Stimulated activated CD8-positive, alpha-beta memory T cell treated with anti-CD3 and anti-CD28 coated beads, Interleukin-12 subunit alpha, Interleukin-12 subunit beta, amount 100 ng/mL, for 1 hour (primary cell): ENCODE measurements at places on chromosomes 7 and 10.
A peak's percentile ranks its signal among the peaks of the same experiment; 100 is the strongest.

GRCh38 chr7:141550386-141551093 lies 670 bp upstream of the AGK start:
- DNase-seq, result no peak

- no peak for DNase-seq
These were observed 7.1 kb downstream of the GATA3 start for GRCh38 chr10:8061274-8062211.

DNA sequence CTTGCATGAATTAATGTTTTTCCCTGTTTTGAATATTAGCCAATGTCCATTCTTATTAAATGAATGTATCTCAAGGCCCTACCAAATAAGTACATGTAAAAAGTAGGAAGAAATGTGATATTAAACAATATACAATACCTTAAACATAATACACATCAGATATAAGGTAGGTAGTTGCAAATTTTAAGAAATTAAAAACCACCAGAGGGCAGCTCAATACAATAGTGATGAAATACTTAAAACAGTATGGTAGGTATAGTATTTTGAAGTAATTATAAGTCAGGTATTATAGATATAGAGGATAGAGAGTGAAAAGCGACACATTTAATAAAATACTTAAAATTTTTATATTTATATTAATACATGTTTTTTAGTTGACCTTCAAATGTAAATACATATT lies 43.6 kb upstream of the CDK14 start:
- no peak for DNase-seq

- DNase-seq, result no peak
These were observed 152.3 kb downstream of the BTAF1 start for GRCh38 chr10:92075829-92076228.

DNA sequence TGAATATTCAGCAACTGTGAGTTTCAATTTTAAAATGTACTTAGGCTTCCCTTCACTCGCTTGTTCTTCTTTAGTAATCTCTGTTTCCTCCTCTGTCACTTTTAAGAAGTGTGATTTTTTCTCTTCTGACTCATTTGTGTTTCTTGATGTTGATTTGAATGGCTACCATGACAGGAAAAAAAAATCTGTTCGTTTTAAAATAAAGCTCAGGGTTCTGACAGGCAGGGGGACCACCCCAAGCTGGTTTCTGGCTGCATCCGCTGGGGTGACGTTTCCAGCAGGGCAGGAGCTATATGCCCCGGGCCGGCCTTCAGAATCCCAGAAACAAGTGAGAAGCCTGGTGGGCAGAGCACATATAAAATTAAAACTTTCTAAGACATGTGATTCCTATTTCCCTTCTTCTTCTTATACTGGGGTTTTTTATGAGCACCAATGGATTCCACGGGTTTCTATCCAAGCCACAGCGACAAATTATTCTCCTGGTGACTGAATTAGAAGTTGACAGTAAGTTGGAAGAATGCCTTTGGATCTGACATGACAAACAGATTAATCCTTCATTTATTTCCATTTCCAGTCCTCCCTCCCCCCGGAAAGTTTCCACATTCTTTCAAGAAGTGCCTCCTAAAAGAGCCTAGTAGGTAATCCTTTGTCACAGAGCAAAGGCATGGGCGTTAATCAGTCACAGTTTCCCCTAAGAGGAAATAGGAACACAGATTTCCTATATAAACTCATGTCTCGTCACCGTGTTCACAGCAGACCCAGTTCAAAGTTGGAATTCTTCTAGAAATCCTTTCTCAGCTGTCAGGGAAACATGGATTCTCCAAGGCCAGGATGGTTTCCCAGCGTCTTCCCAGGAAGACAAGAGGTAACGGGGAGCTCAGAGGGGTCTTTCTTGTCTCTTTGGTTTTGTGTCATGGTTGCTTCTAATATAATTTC lies 79.9 kb downstream of the PTPRE start:
- no peak for DNase-seq

GRCh38 chr7:106153891-106154449 lies 41.9 kb upstream of the SYPL1 start:
- peak; percentile 58 for DNase-seq

GRCh38 chr7:8601121-8601520 lies 167.7 kb downstream of the NXPH1 start:
- no peak for DNase-seq

DNA sequence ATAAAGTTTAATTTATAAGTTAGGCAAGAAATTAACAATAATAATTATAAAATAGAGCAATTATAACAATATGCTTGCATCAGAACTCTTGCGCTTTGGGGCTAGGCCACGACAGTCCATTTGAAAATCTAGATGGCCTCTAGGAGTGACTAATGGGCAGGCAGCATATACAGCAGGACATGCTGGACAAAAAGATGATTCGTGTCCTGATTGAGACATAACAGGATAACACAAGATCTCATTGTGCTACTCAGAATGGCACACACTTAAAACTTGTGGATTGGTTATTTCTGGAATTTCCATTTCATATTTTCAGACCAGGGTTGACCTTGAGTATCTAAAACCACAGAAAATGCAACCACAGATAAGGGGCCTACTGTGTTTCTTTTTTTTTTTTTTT lies 27.5 kb downstream of the CTNNA3 start:
- no peak for DNase-seq

DNA sequence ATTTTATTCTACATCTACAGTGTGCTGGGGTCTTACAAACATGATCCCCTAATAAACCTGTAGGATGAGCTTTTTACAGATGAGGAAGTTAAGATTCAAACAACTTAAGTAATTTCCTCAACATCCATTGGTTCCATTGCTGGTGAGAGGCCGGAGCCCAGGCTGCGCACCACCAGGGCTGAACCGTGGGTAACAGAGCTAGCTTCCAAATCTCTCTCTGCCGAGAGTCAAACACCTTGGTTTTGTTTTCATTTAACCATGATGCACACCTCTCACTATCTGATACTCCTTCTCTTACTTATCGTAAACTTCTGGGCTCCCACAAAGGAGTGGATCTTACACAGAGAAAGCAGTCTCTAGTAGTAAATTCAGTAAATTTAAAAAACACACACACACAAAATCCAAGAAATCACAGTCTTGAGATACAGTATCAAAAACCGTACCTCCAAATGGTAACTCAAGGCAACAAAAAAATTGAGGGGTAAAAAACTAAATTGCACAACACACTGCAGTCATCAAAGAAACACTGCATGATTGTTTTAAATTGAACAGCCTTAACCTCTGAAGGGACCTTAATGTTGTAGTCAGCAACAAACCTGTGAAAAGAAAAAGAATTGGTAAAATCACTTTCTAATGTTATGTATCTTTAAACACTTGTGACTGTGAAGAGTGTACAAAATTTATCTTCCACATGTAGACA lies 20.5 kb downstream of the SGMS1 start:
- no peak for DNase-seq

DNA sequence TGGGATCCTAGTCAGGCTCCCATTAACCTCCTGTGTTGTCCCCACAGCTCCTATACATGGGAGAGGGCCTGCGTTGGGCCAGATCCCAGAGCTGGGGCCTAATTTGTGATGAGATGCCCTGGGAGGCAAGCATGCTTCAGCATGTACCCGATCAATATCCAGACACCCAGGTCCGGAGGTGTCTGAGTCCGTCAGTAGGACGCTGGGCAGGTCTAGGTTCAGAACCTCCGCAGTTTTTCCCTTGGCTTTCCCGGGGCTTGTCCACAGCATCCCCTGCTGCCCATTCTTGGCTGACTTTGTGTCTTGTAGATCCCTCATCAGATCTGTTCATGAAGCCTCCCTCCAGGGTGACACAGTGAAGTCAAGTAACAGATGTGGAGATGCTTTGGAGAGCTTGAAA lies 32.7 kb upstream of the RBAK start:
- DNase-seq, result no peak

DNA sequence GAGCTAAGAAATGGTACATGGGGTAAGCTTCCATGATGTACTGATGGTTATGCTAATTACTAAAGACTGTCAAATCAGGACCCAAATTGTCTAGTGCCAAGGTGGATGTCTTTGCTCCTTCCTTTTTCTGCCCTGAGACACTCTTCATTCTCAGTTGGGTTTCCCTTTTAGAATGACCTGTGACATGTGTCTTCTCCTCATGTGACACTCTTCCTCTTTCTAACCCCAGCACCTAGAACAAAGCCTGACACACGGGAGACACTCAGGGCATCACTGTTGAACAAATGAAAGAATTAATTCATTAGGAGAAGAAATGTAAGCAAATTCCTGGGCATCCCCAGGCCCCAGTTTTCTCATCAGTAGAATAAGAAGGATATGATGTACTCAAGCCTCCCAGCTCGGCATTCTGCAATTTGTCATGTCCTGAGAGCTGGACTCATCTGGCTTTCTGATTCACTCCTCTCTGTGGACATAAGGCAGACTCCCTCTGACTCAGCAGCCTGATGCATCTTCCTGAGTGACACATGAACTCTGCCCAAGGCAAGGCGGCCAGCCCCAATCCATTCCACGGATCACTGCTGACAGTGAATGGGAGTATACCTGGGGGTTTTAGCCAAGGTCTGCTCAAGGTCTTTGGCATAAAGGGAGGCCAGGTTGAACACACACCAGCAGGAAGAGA lies 473.8 kb downstream of the KCNMA1 start:
- no peak for DNase-seq

DNA sequence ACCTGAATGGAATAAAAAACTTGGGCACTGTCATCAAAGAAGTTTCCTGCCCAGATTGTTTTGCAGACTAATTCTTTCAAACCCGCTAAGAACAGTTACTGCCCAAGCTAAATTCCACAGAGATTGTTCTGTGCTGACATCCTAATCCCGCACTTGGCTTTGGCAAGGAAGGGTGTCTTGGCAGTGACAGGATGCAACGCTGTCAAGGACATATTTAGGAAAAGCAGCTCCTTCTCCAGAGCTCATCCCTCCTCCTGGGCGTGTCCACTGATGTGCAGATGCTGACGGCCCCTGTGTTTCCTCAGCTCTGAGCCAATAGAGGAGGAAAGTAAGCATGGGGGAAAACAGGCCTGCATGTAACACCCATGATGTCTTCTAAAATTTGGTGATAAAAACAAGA lies 74.2 kb downstream of the EEPD1 start:
- no peak for DNase-seq

- no peak for DNase-seq
These were observed 23.0 kb downstream of the PTPRN2 start for GRCh38 chr7:158564663-158565035.

DNA sequence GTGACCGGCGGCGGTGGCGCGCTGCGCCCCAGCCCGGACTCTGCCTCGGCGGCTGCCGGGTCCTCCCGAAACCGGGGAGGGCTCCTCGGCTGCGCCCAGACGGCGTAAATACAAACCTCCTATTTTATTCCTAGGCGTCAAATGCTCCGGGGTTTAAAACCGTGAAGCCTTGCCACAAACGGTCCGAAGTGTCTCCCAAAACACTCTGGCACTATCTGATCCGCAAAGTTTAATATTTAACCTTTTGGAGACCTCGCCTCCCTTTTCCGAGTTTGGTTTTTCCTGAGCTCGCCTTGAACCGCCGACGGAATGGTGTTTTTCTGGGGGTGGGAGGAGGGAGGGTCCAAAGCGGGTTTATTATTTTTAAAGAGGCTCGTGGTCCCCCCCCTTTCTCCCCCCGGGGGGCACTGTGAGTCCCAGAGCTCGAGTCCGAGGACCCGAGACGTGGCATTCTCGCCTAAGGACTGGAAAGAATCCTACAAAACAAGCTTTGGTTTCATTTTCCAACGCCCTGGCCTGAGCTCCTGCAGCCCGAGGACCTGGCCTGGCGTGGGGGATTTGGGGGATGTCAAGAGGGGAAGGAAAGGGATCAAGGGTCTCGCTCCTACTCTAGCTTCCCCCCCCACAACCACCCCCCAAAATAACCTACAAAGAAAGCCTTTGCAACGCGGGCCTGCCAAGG lies 1.8 kb downstream of the TNRC18 start:
- DNase-seq, result no peak

DNA sequence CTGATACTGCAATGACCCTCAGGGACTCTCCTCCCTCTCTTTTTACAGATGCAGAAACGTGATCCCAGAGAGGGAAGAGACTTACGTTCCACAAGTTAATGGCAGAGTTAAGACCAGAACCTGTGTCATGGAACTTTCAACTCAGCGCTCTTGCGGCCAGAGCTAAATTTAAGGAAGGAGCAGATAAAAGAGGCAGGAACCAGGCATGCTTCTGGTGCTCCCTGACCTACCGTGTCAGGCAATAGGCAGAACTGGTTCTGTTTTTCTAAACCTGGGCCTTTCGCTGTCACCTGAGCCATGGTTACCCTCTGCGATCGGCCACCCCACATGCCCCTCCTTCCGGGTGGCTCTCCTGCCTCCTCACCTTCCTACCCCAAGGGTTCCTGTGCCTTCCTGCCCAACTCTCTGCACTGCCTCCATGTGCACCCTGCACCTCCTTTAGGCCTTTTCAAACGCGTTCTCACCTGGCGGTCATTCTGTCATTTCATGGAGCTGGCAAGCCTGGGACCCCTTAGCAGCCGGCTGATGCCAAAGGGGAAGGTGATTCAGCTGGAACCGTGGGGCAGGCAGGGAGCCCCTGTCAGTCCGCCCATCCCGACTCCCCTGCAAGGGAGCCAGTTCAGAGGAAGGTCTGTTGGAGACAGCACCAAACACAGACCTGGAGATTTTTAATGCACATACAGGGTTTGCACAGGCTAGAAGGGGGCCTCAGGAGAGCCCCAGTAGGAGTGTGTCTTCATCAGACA lies 7.7 kb upstream of the GBX1 start:
- no peak for DNase-seq

- no peak for DNase-seq
These were observed 421.7 kb upstream of the CHRM2 start for GRCh38 chr7:136446751-136447150.

DNA sequence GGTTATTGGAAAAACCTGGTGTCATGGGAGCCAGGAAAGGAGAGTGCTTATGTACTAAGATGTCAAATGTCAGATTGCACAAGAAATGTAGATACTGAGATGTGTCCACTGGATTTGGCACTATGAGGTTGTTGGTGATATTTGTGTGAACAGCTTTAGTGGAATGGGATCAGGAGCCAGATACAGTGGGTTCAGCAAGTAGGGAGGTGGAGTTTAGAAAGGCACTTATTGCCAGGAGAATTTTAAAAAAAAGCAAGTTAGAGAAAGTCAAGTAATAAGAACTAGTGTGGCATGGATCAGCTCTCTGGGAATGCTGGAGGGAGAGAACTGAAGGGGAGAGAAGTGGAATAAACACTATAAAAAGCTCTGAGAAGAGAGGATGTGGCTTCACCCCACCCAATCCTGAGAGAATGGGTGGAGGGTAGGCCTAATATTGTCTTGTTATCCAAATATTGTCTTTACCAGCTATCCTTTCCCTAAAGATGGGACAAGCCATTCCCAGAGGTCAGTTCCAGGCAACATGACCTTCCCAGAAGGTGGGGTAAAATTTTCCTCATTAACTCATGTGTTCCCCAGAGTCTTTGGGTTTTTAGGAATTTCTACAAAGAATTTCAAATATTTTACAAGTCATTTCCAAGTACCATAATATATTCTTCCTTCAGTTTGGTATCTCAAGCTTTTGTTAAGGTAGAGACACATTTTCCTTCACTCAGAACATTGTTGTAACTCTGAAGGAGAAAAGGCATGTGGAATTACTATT lies 42.3 kb downstream of the ENTPD1 start:
- no peak for DNase-seq

- DNase-seq, result no peak
These were observed 478 bp upstream of the ZNF22 start for GRCh38 chr10:45000138-45000751.
